RPMI7951 (cell line): ENCODE measurements at places on chromosomes 4 and X. TPM values are rescaled to one million over a fixed set of nuclear protein-coding genes. Genes with fewer than 3 reads are reported as not detected.

UGT2B10 gene
- not detected in 2 replicates for total RNA-seq

MAMLD1 gene
- total RNA-seq, result 3.4 and 5.2 TPM in 2 replicates

SYN1 gene
- total RNA-seq, result 0.12 and 0.20 TPM in 2 replicates

VGLL1 gene
- total RNA-seq, result not detected in 2 replicates

BMP2K gene
- total RNA-seq, result 29.7 and 45.3 TPM in 2 replicates

PRDM8 gene
- 6.4 and 11.7 TPM in 2 replicates for total RNA-seq

GRSF1 gene
- 82.0 and 94.3 TPM in 2 replicates for total RNA-seq

DCAF8L2 gene
- not detected in 2 replicates for total RNA-seq

ZNF718 gene
- total RNA-seq, result 3.6 and 4.2 TPM in 2 replicates

FAM184B gene
- total RNA-seq, result under 0.01 TPM in 2 replicates

CSAG1 gene
- total RNA-seq, result 32.1 and 33.2 TPM in 2 replicates

FGG gene
- total RNA-seq, result not detected in 2 replicates

KLHL13 gene
- total RNA-seq, result 0.10 and 0.12 TPM in 2 replicates

SUPT20HL1 gene
- not detected in 2 replicates for total RNA-seq

POF1B gene
- not detected in 2 replicates for total RNA-seq

SCML1 gene
- 19.9 and 30.0 TPM in 2 replicates for total RNA-seq

GAGE12F gene
- total RNA-seq, result not detected in 2 replicates

UGT2B15 gene
- total RNA-seq, result not detected in 2 replicates

SLC9A6 gene
- total RNA-seq, result 12.4 and 12.7 TPM in 2 replicates

MND1 gene
- 27.2 and 36.0 TPM in 2 replicates for total RNA-seq

PDLIM3 gene
- total RNA-seq, result 13.6 and 21.7 TPM in 2 replicates
